Activated CD4-positive, alpha-beta T cell treated with anti-CD3 and anti-CD28 coated beads, Interleukin-2, amount 50 U/mL, for 24 hours (primary cell): ENCODE measurements at places on chromosomes 16 and 17.

- no peak for DNase-seq
Observed at GRCh38 chr17:39872751-39873150, 4.7 kb downstream of the ZPBP2 start.

DNA sequence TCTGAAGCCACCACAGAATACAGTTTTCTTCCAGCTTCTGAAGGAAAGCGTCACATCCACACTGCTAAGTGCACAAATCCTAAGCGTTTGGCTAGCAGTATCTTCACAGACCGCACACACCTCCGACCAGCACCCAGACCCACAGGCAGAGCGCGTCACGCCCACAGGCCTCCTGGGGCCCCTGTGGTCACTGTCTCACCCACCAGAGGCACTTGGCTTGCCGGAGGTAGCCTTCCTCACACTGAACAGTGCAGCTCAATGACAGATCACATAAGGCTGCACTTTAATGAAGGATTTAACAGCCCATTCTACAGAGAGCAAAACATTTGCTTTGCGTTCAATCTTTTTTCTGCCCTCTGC lies 21.2 kb downstream of the SPHK1 start:
- no peak for DNase-seq

DNA sequence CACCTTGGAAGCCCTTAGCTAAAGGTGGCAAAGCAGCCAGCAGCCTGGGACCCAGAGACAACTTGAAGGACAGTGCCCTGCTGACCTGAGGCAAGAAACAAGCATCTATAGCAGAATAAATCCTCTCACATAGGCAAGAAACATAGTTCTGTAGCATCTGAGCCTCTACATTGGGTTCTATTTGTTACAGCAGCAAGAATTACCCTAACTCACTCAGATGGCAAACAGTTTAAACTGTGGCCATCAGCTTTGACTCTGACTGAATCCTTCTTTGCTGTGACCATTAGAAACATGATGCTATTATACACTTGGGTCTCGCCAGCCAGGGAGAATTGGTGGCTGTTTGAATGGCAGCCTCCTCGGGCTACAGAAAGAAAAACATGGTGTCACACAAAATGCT lies 53.1 kb upstream of the CCL1 start:
- no peak for DNase-seq

GRCh38 chr16:75329943-75330342 lies 78.5 kb upstream of the BCAR1 start:
- no peak for DNase-seq

GRCh38 chr17:37659925-37660324 lies 16.7 kb upstream of the DDX52 start:
- no peak for DNase-seq

DNA sequence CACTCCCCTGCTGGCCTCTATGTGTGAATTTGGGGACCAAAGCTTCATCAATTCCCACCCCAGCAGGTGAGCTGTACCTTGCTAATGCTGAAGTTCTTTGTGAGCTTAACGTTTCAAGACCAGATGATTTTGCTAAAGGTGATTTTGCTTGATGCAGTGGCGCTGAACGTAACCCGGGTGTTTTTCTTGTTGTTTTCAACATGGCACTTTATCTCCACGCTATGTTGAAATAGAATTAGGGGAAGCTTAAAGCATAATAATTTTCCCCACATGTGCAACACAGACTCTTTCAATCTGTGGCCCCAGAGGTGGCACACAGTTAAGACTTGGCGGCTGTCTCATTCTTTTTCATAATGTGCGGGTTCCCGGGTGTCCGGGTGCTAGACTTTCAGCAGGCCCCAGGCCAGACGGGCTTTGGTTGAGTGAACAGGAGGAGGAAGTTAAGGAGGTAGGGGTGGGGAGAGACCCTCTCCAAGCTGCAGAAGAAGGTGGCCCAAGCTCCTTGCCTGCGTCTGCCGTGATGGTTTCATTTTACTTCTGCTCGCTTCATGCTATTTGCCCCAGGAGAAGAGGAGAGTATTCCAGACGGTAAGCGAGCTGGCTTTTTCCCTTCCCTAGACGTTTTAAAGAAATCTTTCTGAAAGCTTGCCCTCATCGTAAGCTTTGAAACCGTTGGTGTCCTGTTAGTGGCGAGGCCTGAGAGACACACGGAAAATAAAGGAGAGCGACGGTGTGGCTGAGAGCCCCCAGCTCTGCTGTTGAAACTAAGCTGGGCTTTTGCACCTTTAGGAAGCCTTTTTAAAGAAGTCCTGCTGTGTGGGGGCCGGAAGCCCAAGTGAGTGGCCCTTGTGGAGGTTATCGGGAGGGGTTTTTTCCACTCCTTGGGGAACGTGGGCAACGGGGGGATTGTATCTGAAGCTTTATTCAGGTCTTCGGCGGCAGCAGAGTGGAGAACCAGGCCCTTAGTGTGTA lies 4.2 kb downstream of the FOXC2 start:
- no peak for DNase-seq

- DNase-seq: no peak
Observed at GRCh38 chr17:54882371-54882770, 18.3 kb upstream of the TOM1L1 start.

DNA sequence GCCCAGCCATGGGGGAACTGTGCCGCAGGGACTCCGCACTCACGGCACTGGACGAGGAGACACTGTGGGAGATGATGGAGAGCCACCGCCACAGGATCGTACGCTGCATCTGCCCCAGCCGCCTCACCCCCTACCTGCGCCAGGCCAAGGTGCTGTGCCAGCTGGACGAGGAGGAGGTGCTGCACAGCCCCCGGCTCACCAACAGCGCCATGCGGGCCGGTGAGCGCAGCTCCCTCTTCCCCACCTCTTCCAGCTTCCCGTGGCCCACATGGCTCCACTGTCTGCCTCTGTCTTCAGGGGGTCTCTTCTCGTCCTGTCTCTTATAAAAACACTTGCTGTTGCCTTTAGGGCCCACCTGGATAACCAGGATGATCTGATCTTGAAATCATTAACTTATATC lies 11.6 kb downstream of the CARD14 start:
- no peak for DNase-seq

- no peak for DNase-seq
Observed at GRCh38 chr17:55275894-55276804, 11.4 kb downstream of the HLF start.

- no peak for DNase-seq
Observed at GRCh38 chr17:1607971-1608320, 20.7 kb downstream of the SLC43A2 start.

- DNase-seq: no peak
Observed at GRCh38 chr16:77610496-77610895, 111.8 kb upstream of the NUDT7 start.

- DNase-seq: no peak
Observed at GRCh38 chr17:15935891-15936290, 9.0 kb upstream of the ADORA2B start.
